Activated B cell treated with CpG ODN at 0.5 μM for 24 hours (primary cell): ENCODE measurements at places on chromosomes 1 and 21. TPM values are rescaled to one million over a fixed set of nuclear protein-coding genes. Genes with fewer than 3 reads are reported as not detected.
A peak's percentile ranks its signal among the peaks of the same experiment; 100 is the strongest.

GRCh38 chr1:219568733-219569132, 44.2 kb downstream of the ZC3H11B start:
- no peak for DNase-seq

GRCh38 chr1:228349701-228350171, 56.9 kb downstream of the TRIM11 start:
- no peak for DNase-seq

The S100A10 gene
- total RNA-seq, result 62.7 and 63.6 TPM in 2 replicates

The SLAMF1 gene
- total RNA-seq, result 85.7 and 91.7 TPM in 2 replicates

- no peak for DNase-seq
Observed at GRCh38 chr1:59404796-59405195, 107.9 kb downstream of the FGGY start.

DNA sequence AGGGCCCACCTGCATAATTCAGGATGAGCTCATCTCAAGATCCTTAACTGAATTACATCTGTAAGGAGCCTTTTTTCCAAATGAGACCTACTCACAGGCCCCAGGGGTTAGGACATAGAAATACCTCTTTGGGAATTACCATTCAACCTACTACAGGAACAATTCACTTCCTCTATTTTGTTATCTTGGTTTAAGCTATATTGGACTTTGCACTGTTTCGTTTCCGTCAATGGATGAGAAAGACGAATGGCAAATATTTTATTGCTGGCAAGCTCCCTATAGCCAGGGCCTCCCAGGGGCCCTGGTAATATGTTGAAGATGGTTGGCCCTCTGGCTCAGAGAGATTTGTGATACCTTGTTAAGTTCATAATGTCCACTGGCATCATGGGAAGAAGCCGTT, 384.2 kb upstream of the DUSP10 start:
- no peak for DNase-seq

GRCh38 chr1:165527251-165528007, 16.4 kb upstream of the LRRC52 start:
- no peak for DNase-seq

DNA sequence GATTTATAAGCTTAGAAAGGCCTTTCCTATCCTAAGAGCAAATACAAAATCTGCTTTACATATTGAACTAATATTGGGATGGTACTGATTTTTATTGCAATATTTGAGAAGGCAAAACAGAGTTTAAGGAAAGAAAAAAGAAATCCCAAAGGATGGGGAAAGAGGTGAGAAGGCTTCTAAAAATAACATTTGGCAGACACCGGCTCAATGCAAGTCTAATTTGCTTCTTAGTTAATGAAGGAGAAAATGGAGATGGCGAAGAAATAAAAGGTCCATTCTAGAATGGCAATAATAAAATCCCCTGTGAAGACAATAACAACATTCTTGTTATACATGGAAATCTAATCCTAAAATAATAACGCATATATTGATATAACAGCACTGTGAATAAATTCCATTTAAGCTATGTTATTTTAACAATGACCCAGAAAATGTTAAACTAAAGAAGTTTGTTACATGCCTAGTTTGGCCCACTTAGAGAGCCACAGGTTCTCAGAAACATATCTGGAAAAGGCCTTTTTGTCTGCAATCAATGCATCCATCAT, 117.7 kb downstream of the HLCS start:
- DNase-seq, result no peak

DNA sequence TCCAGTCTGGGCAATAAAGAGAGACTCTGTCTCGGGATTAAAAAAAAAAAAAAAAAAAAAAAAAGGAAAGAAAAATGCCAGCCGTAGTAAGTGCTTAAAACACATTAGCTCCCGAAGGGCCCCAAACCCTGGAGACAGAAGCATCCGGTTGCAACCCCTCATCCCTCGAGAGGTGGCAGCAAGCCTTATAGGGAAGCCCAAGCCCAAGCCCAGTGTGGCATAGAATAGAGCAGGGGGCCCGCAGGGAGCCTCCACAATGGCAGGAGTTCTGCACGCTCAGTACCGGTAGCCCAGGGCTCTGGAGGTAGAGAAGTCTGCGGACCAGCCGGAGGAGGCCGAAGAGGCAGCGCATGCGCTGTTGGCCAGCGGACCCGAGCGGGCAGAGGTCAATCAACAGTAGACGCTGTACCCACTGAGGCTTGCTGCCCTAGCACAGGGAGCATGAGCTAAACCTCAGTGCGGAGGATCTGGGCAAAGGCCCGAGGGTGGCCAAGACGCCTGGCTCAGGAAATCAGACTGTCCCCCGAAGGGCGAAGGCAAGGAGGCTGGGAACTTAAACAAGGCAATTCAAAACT, 34.1 kb upstream of the C1orf198 start:
- no peak for DNase-seq

DNA sequence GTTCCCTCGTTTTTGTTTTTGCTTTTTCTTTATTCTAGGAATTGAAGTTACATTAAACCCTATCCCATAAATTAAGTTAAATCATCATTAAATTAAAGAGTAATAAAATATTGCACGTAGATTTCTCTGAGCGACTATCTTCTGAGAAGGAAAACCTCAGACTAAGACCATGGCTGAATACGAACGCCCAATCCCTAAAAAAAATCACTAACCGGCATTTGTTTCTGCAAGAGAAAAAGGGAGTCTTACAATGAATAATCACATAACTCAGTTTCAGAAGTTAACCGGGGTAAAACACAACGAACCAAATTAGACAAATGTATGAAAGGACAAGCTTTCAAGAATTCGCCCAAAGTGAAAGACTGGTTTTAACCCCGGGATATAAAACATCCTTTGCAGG, 1.3 kb downstream of the PIK3R3 start:
- no peak for DNase-seq

DNA sequence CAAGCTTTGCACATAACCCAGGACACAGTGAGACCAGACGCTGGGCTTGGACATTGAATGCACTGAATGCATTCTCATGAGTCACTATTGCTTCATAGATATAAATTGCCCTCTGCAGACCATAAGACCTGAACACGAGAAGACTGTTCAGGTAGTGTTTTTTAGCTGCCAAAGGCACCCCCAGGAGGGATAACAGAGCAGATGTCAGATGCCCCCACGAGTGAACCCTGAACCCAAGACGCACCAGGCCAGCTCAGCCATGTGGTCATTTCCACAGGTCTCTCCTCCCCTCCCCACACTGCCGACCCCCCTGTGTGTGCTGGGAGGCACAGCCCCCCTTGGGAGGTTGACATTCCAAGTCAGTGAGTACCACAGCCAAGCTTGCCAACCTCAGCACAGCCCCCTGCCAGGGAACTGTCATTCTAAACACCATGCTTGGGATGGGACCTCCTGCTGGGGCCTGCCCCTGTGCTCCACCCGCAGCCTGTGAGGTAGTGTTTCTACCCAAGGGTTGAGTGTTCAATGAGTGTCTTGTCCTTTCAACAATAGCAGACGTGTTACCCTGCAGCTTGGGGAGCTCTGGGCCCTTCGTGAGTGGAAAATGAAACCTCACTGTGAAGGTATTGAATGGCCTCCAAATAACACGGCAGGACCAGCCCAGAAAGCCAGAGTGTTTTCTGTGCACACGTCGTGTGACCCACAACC, 68.2 kb downstream of the PSMG1 start:
- DNase-seq, result no peak

DNA sequence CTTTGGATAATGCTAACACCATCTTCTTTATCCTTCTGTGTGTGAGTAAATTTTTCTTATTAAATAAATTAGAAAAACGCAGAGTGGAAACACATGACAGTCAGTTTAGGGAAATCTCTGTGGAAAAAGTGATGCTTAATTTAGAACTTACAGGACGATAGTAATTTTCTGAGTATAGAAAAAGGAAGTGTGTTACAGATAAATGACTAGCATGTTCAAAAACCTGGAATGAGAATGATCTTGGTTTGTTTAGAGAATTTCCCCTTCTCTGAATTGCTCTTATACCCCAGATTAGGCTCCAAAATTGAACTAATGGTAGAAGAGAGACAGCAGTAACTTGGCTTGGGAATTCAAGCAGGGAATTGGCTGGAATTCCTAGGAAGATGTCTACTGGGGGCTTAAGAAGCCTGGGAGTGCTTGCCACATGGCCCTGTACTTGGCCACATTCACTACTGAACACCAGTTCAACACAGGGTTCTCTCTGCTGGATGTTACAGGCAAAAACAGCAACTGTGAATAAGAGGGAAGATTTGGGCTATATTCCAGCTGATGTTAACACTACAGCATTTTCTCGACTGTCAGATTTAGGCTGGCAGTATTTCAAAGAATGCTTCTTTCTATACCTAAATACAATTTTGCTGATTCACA, 1004.2 kb downstream of the TTLL7 start:
- DNase-seq, result no peak

The CFAP107 gene
- not detected in 2 replicates for total RNA-seq

The TFAP2E gene
- 1.9 and 2.0 TPM in 2 replicates for total RNA-seq

DNA sequence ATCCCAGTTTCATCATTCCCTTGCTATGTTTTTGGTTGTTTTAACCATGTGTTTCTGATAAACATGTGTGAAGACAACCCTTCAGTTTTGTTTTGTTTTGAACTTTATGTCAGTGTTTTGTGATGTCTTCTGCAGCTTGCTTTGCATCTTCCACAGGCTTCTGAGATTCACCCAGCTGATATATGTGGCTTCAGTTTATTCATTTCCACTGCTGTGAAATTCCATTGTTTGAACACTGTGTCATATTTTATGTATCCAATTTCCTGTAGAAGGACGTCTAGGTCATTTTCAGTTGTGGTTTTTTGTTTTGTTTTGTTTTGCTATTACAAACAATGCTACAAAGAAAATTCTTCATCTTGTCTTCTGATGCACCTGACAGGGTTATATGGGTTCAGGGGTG, 27.2 kb upstream of the SLC26A9 start:
- DNase-seq, result no peak

DNA sequence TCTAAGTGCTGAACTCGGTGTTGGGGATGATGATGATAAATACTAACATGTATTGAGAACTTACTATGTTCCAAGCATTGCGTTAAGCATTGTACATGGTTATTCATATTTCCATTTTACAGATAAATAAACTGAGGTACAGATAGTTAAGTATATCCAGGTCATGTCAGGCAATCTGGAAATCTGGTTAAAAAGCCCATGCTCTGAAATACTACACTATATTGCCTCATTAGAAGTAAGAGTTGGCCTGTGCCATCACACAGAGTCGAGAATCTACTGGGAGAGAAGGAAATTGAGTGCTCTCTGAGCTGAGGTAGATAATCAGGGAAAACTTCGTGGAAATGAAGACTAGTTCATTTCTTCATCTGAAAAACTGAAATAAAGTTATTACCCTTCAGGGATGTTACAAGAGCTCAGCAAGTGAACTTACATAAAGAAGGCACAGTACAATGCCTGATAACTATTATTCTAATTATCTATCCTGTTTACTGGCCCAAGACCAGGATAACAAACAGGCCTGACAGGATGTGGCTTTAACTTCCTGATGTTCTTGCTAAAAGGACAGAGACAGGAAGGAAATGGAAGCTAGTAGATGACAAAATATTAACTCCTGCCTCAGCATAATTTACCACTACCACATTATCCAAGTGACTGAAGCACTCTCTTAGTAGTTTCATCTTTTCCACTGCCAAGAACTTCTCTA, 85.6 kb downstream of the EPS15 start:
- DNase-seq, result no peak

The PLEKHG5 gene
- 0.22 and 0.27 TPM in 2 replicates for total RNA-seq

The SPRR5 gene
- not detected in 2 replicates for total RNA-seq

The BCAN gene
- 0.27 and 0.51 TPM in 2 replicates for total RNA-seq

DNA sequence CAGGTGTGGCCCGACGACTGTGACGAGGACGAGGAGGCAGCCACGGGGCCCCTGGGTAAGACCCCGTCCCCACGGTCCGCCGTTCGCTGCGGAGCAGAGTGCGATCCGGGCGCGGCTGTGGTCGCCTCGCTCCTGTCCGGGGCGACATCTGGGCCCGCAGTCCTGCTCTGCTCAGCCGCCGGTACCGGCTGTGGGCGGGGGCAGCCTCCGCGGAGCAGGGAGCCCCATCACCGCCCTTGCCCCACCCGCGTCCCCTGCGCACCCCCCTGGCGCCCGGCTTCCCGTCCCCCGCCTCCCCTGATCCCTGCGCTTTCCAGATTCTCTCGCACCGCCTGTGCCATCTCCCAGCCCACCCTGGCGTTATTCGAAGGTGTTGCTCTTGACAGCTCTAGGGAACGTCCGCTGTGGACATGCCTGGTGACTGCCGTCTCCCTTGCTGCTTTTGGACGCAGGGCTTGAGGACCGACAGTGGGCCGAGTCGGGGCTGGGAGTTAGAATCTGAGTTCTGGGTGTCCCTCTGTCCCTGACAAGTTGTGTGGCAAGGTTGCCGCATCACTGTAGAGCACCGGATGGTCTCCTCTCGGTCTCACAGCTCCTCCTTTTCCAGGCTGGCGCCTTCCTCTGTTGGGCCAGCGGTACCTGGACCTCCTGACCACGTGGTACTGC, 596 bp downstream of the TOR3A start:
- peak; percentile 45 for DNase-seq

DNA sequence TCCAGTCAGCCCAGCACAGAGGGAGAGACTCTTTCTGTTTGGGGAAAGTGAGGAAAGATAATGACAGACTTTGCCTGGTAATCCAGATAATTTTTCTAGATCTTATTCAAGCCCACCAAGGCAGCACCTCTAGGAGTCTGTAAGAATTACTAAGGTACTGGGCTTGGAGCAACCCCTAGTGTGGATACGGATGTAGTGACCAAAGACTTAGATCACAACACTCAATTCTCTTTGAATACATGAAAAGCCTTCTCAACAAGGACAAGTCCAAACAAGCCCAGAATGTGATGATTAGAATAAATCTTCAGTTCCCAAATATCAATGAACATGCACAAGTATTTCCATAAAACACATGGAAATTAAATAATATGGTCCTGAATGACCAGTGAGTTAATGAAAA, 206.9 kb downstream of the MRPL39 start:
- no peak for DNase-seq

- DNase-seq, result no peak
Observed at GRCh38 chr1:210233216-210233494, 559 bp downstream of the SERTAD4 start.

DNA sequence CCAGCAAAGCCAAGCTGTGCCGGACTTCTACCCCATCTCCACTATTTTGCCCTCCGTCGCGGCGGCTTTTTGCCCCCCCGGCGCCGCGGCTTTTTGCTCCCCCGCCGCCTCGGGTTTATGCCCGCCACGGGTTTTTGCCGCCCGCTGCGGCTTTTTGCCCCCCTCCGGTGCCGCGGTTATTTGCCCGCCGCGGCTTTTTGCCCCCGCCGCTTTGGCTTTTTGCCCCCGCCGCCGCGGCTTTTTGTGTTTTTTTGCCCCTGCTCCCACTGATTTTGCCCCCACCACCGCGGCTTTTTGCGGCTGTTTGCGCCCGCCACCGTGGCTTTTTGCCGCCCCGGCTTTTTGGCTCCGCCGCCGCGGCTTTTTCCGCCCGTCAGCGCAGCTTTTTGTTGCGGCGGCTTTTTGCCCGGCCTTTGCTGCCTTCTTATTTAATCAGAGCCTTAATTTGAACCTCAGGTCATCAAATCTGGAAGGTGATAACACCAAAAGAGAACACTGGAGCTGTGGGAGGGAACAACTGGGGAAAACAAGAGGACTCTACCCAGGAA, 106.0 kb downstream of the TPTE start:
- DNase-seq, result no peak
